ENCODE measurements at places on chromosomes 3 and 15.
A peak's percentile ranks its signal among the peaks of the same experiment; 100 is the strongest.

GRCh38 chr3:144364737-144365136 is 393.1 kb downstream of the DIPK2A start:
- DNase-seq, result no peak

DNA sequence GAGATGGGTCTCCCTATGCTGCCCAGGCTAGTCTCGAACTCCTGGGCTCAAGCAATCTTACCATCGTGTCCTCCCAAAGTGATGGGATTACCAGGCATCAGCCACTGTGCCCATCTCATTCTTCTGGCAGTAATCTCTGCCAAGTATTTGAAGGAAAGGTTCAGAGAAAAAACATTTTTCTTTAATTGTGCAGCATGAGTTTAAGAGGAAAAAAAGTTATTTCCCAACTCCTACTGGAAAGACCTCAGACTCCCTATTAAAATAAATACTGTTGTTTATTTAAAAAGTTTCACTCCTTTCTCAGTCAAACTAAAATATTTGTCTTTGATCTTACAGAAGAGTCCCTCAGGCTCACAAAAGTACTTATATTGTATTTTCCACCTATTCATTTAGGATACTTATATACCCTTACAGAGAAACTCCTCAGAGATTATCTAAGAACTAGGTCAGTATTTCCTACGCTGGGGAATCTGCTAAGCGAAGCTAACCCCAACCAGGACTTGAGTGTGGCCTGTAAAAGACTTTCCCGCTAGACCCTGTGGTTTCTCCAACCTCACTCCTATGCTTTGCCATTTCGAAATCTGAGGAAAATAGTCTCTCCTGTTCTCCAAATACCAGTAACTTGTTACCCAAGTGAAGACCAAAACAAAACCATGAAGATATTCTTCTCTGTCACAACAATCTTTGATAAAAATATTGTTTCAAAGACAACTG is 28.7 kb downstream of the WWTR1 start:
- no peak for DNase-seq

GRCh38 chr15:74982183-74982582 is 13.2 kb upstream of the SCAMP5 start:
- no peak for DNase-seq

- no peak for DNase-seq
Observed at GRCh38 chr3:170761103-170761502, 108.9 kb downstream of the RPL22L1 start.

DNA sequence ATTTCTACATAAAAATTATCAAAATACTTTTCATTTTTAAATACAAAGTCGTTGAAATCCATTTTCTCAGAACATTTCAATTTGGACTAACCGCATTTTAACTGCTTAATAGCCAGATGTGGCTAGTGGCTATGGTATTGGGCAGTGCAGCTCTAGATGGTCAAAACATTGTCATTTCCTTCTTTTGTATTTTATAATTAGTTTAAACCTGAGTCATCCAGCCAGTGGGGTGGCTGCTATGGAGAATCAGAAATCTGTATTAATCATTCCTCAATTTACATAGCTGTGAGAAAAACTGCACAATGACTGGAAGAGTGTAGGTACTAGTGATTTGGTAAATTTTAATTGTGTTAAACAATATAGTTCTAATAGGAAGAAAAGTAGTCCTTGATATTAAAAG is 245.3 kb downstream of the PDZRN3 start:
- DNase-seq, result no peak

DNA sequence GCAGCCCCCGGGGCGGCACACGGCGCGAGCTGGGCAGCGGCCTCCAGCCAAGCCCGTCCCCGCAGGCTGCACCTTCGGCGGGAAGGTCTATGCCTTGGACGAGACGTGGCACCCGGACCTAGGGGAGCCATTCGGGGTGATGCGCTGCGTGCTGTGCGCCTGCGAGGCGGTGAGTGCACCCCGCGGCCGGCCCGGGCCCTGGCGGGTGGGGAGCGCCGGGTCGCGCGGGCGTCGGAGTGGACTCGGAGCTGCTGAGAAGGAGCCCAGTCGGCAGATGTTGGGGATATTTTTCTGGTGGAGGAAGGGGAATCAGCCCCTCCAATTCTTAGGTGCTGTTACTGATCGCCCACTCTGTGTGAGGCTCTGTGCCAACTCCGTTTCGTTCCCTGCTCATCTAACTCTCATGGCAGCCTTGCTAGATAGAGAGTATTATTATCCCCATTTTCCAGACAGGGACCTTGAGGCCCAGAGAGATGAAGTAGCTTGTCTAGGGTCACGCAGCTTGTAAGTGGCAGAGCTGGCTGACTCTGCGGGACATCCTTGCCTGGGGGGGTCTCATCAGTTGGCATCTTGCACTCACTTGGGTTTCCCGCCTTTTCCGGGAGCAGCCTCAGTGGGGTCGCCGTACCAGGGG is 890 bp downstream of the CHRD start:
- DNase-seq, result no peak

GRCh38 chr3:97264180-97264579 is 449.8 kb downstream of the EPHA6 start:
- DNase-seq, result no peak

DNA sequence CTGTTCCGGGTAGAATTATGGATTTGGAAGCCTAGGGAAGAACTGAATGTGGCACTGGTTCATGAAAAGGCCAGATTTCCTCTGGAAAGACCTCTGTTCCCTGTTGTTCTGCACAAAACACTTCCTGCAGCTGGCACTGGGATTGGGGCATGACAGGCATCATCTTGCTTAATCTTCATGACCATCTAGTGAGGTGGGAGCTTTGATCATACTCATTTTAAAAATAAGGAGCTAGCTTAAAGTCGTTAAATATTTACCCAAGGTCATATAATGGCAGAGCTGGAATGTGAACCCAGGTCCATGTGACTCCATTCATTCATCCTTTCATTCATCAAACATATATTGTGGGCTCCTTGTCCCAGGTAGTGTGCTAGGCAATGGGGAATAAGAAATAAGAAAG is 40.4 kb downstream of the EBLN2 start:
- DNase-seq, result no peak

DNA sequence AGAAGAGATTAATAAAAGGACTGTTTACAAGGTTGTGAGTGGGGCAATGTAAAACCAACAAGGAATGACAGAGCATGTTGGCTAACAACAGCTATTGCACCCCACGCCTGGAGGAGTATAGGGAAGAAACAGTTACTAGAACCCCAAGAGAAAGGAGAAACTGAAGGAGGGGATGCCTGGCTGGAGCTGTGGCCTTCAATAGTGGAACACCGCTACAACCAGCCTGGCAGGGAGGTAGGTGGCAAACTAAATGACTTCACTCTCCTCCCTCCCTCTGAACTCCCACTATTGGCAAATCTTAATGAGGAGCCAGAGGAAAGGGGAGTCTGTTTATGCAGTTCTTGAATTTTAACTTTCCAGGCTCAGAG is 7.2 kb upstream of the CD47 start:
- no peak for DNase-seq

DNA sequence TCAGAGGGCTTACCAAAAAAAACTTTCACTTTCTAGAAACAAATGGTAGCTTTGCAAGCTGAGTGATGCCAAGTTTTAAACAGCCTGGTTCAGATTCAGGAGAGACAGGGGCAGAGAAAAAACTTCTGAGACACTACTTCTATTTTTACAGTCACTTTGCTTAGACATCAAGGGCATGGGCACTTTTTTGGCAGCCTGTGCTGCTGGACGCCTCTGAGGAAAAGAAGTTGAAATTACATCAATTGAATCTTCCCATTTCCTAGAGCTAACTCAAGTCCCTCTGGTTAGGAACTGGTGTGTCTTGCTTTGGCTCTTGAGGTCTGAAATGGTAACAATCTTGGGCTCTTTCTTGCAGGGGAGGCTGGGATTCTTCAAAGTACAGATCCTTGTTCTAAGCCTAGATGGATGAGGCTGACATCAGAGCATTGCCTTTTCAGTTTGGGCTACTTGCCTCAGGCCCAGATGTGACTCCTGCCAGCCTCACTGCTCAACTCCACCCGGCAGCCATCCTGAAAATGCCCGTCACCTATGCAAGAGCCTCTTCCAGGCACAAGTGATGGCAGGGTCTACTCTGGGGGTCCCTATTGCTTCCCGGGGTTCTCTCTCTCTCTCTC is 357.5 kb downstream of the FOXP1 start:
- DNase-seq, result no peak

- no peak for DNase-seq
Observed at GRCh38 chr3:99586701-99587100, 51.7 kb upstream of the COL8A1 start.

- no peak for DNase-seq
Observed at GRCh38 chr15:95307115-95307514, 1023.4 kb upstream of the NR2F2 start.

GRCh38 chr3:122892118-122892960 is 97.5 kb downstream of the SLC49A4 start:
- no peak for DNase-seq

- DNase-seq, result no peak
Observed at GRCh38 chr3:149197669-149198068, 24.0 kb downstream of the CP start.

GRCh38 chr15:47506329-47507100 is 210.8 kb upstream of the SEMA6D start:
- no peak for DNase-seq

GRCh38 chr3:127196002-127196401 is 3.1 kb downstream of the PRR23E start:
- no peak for DNase-seq

DNA sequence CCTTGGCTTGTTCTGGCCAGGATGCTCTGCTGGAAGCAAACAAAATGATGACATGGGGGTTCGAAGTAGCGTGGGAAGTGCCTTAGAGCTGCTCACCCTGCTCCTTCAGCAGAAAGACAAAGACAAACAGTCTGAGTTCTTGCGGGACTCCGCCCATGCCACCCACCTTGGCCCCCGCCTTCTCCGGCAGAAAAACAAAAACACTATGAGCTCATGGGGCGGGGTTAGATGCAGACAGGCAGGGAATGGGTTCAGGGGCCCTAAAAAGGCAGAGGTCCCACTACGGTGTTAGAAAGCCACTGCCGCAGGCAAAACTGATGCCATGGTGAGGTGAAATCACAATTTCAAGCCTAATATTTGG is 9.7 kb upstream of the NCKIPSD start:
- DNase-seq, result no peak

GRCh38 chr3:186665625-186666188 is at the start of gene HRG:
Gene HRG (plus strand): TSS chr3:186666014. CDS start chr3:186666032, 18 bp downstream.
- no peak for DNase-seq

GRCh38 chr15:62211348-62211747 is 46.3 kb upstream of the C2CD4B start:
- DNase-seq, result peak; percentile 7

DNA sequence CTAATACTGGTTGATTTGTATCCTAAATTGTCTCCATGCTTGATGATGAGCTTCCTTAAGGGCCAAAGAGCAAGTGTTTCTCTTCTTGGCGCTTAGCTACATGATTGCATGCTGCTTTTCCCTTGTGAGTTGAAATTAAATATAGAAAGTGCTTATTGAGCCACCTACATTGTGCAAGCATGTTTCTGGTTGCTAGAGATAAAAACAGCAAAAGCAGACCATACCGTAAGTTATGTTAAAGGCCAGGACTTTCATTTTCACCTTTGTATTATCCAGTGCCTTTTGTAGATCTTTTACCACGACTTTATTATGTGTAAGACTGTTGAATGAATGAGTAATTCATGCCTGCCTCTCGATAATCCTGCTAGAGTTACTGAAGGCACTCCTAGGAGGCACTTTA is 41.9 kb upstream of the CCNB2 start:
- DNase-seq, result peak; percentile 66

DNA sequence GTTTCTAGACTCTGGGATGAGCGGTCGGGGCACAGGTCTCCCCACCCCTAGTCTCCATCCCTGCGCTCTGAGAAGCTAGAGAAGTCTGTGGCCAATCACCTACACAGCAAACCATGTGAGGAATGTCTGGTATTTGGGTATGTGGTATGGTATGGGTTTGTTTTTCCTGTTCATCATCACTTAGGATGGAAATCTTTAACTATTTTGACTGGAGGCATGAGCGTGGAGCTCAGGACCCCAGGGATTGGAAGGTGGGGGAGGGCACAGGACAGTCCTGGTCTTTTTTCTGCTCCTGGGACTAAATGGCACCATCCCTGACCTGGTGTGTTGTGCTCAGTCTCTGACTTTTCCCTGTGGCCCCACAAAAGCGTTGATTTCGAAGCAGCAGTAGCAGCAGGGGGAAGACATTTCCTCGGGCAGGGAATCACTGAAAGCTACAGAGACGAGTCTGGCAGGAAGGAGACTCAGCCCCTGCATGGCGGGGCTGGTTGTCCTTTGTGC is 191.7 kb upstream of the TPM1 start:
- DNase-seq, result no peak

DNA sequence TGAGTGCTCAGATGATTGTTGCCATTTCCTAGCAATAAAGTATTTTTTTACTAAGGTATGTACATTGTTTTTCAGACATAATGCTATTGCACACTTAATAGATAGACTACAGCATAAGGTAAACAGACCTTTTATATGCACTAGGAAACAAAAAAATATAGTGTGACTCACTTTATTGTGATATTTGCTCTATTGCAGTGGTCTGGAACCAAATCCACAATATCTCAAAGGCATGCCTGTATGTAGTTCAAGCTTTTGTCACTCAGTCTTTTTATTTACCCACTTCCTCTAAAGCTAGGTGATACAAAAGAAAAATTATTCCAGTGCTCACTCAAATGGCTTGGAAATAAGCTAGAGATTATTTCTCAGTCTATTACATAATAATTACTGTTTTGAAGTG is 209.9 kb upstream of the VEPH1 start:
- no peak for DNase-seq

DNA sequence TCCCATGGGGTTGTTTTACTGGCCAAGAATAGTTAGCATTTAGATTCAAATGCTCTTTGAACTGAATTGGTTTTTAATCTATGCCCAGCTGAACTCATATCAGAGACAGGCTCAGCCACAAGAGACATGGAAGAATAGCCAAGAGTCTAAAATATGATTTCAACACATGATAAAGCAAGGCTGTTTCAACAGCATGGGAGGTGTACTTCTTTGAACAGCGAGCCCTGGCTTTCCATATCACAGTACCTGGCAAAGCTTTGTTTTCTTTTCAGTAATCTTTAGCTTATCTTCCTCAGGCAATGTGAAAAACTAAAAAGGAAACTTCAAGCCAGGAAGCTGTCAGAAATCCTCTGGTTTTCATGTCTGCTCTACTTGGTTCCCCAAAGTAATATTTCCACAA is 413.6 kb upstream of the ADAMTS9 start:
- no peak for DNase-seq

DNA sequence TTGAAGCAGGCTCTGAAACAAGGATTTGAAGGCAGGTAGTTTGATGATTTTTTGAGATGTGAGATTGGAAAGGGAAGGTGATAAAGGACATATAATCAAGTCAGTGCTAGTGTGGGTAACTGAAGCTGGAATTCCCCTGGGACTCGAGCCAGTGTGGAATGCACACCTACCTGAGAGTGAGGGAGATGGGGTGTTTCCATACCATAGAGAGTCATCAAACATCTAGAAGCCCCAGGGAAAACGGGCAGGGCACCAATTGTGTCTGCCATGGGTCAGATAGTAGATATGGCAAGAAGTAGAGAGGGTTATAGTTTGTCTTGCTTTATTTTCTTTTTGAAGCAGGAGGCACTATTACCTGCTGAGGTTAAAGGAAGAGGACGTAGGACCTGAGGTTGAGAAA is 120.0 kb downstream of the SSR3 start:
- DNase-seq, result no peak

Measured in hematopoietic multipotent progenitor cell treated with erythropoietin and hydrocortisone succinate and interleukin-3 and kit ligand, for 8 days (in vitro differentiated cells).